ENCODE measurements at places on chromosomes 7 and 10.

- no peak for DNase-seq
Observed at GRCh38 chr7:23358152-23358674, 59.1 kb downstream of the MALSU1 start.

- DNase-seq, result no peak
Observed at GRCh38 chr10:3702569-3702968, 82.4 kb downstream of the KLF6 start.

- no peak for DNase-seq
Observed at GRCh38 chr7:48505051-48505450, 333.8 kb downstream of the ABCA13 start.

DNA sequence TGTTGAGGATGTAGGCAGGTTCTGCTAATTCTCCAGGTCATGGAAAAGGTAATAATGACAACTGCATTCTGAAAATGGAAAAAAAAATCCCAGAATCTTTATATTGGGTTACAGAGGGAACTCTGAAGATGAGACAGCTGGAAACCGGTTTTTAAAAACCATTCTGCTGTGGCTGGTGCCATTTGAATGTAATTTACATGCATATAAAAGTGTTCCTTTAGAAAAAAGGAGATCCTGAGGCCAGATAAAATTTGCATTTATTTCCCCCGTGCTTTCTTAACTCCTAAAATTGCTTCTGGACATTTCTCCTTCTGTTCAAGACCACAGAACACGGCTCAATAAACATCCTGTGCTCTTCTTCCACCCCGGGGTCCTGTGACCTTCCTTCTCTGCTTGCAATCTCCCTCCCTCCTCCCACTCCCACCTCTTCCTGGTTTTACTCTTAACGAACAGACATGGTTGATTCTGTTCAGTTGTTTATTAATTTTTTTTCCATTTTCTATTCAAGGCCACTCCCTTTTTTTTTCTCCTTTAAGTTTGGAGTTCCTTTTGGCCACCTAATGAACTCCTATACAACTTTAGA, 41.6 kb downstream of the SH2D4B start:
- no peak for DNase-seq

DNA sequence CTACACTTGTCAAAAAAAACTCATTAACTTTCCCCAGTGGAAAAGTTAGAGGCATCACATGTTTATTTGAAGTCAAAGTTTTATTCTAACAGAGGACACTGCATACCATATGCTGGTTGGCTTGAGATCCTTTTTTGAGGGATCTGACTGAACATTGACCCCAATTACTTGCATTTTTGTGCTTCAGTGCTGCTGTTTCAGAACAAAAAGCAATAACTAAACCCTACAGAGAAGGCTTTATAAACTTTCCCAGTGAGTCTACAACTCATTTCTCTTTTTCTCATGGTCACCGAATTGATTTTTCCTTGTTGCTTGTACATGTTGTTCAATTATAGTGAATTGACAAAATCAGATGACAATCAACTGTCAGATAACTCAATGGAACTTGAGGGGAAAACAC, 69.3 kb upstream of the PHYHIPL start:
- no peak for DNase-seq
